ENCODE measurements at places on chromosomes 6 and 20.

- DNase-seq: no peak
Measured at GRCh38 chr6:44678252-44678935, 290.9 kb downstream of the CDC5L start.

- no peak for DNase-seq
Measured at GRCh38 chr6:90097356-90097755, 199.3 kb downstream of the BACH2 start.

DNA sequence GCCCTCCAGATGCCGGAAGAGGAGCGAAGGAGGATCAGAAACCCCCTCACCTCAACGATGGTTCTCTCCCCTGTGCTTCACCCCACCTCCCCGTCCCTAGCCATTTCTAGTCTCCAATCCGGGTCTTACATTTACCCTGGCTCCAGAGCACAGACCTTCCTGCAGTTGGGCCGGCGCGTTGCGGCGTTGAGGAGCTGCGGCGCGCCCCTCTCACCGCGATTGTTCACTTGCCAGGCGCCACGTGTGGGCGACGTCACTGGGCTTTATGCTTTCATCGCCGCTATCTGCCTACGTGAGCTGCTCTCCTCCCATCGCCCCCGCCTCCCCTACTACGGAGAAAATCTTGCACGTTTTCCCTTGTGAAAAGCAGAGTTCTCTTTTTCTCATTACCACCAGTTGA lies at the start of gene CRISP2:
TSS of gene CRISP2 (minus strand) at position 198 of the 400 bp plus-strand sequence. CDS start 4,347 bp downstream, outside the sequence.
- DNase-seq: no peak

DNA sequence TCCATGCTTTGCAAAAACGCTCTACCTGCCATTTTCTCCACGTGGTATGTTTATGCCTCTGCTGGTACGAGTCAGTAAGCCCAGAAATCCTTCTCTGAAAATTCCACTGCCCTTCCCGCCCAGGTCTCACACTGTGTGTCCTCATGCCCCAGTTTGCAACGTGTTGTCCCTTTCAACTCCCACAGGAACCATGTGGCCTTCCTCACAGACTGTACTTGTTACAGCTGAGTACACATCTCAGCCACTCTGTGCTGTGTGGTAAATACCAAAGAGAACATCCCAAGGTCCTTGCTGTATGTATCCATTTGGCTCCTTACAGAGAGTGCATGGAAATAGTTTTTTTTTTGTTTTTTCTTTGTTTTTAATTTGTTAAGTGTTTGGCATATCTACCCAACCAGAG lies 56.9 kb downstream of the RTN4IP1 start:
- no peak for DNase-seq

- DNase-seq: no peak
Measured at GRCh38 chr20:46226602-46227001, 81.7 kb downstream of the CDH22 start.

GRCh38 chr6:42530296-42530695 lies 33.5 kb upstream of the UBR2 start:
- no peak for DNase-seq

DNA sequence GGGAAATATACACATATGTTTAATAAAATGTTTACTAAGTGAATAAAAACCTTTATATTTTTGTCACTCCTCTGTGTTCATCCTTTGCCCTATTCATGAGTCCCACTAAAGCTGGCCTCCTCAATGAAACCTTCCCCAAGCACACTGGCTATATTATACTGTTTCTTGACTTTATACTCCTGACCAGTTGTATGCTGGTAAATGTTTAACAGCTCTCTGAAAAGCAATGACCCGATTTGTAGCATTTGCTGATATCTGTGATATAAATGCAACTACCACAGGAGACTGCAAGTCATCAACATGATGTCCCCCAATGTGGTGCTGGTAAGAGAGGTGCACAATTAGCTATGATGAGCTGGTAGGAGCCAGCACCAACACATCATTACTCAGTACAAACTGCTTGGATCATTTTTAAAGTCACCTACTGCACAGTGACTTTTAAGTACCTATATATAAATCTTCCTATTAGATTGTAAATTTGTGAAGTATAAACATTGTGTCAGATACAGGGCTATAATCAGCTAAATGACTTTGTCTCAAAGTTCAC lies 64.6 kb upstream of the MCM9 start:
- DNase-seq: no peak

DNA sequence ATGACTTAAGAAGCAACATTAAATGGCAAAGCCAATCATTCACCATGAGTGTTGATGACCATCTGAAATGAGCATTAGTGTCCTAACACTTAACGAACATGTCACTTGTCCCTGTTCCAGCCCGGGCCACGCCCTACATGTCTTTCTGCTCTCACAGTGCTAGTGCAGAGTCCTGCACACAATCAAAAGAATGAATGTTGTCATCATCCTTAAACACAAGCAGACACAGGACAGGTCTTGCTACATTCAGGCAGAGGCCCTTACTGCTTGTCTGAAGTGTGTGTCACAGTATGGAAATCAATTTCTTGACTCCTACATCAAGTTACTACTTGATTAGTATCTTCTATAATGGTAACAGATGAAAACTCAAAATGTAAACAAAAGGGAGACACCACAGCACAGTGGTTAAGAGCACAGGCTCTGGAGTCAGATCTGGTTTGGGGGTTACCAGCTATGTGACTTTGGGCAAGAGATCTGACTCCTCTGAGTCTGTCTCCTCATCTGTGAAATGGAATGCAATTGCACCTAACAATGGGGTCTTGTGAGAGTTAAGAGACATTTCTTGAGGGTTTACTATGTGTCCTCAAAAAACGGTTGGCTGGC lies 17.4 kb downstream of the UBE2V1 start:
- DNase-seq: no peak

- peak; percentile 41 for DNase-seq
Measured at GRCh38 chr20:57315083-57315975, 14.3 kb upstream of the SPO11 start.

DNA sequence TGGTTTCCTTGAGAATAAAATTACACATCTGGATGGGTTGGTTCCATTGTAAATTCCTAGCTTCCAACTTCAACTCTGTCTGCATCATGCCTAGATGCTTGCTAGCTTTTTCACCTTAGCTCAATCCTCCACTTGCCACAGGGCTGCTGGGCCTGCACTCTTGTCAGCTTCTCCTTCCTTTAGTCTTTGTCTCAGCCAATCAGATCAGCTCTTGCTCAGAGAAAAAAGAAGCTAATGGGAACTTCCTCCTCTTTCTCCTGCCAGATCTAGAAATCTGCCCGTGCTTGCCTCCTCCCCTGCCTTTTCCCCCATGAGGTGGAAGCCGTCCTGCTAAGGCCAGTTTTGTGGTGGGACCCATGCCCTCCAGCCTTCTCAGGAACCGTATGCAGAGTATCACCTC lies 18.5 kb downstream of the RAE1 start:
- DNase-seq: no peak

DNA sequence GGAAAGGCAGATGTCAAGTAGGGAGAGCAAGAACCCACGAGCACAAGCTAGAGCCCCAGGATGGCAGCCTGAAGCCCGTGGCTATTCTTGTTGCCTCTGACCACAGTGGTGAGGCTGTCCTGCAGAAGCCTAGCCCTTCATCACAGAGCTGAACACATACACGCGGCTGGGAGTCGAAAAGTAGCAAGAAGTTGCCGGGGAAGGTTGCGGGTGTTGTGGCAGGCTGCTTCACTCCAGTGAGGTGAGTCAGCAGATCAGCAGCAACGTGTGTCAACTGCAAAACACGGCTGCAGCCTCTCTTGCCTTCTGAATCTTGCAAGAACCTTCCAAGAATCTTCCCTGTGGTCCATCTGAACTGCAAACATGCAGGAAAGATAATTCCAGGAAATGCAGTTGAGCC lies 10.6 kb upstream of the STX16 start:
- no peak for DNase-seq

DNA sequence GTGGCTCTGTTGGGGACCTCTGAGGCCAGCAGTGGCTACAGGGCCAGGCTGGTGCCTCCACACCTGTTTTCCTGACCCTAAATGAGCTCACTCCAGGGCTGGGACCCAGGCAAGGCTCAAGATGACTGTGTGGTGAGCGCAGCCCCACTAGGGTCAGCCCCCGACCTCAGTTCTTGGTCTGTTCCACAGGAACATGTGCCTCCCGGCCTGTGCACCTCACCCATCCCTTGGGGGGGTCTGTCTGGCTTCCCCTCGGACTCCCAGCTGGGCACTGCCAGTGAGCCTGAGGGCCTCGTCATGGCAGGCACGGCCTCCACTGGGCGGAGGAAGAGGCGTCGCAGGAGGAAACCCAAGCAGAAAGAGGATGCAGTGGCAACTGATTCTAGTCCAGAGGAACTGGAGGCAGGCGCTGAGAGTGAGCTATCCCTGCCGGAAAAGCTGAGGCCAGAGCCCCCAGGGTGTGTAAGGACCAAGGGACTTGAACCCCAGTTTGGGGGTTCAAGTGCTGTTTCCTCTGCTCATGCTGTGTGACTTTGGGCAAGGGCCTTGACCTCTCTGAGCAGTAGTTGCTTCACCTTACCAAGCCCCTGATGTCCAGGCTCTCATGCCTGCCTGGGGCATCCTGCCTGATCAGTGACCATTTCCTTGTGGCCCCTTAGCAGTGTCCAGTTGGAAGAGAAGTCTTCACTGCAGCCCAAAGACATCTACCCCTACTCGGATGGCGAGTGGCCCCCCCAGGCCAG lies 8.0 kb downstream of the LPIN3 start:
- DNase-seq: no peak

- no peak for DNase-seq
Measured at GRCh38 chr6:25889877-25890853, 16.1 kb upstream of the SLC17A3 start.
